PC-3 (cell line): ENCODE measurements at places on chromosomes 6 and 20. TPM values are rescaled to one million over a fixed set of nuclear protein-coding genes. Genes with fewer than 3 reads are reported as not detected.

WFDC10B gene
- not detected in 2 replicates for total RNA-seq

- peak; percentile 77 for DNase-seq
These were observed 7.9 kb downstream of the CALHM4 start for GRCh38 chr6:116561377-116562018.

DNA sequence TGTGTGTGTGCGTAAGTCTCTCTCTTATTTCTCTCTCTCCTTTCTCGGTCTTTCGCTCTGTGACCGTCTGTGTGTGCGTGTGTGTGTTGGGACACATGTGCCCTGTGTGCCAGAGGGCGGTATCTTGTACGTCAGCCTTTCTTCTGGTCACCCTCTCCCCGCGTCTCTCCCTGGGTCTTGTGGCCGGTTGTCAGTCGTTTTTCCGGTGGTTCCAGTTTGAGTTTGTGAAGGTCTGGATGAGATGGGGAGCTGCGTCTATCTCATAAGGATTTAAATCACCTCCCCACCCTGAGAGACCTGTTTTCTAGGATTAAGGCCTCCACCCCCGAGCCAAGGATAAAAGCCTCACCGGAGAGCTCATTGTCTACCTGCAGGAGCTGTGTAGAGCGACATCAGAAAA lies 295.5 kb upstream of the ZNF337 start:
- DNase-seq: no peak

- no peak for DNase-seq
These were observed 52.8 kb downstream of the ZFAND3 start for GRCh38 chr6:37872373-37872745.
